ENCODE measurements at places on chromosomes 5 and 9.

GRCh38 chr5:150703762-150704161 is 2.9 kb upstream of the RBM22 start:
- no peak for ATAC-seq

DNA sequence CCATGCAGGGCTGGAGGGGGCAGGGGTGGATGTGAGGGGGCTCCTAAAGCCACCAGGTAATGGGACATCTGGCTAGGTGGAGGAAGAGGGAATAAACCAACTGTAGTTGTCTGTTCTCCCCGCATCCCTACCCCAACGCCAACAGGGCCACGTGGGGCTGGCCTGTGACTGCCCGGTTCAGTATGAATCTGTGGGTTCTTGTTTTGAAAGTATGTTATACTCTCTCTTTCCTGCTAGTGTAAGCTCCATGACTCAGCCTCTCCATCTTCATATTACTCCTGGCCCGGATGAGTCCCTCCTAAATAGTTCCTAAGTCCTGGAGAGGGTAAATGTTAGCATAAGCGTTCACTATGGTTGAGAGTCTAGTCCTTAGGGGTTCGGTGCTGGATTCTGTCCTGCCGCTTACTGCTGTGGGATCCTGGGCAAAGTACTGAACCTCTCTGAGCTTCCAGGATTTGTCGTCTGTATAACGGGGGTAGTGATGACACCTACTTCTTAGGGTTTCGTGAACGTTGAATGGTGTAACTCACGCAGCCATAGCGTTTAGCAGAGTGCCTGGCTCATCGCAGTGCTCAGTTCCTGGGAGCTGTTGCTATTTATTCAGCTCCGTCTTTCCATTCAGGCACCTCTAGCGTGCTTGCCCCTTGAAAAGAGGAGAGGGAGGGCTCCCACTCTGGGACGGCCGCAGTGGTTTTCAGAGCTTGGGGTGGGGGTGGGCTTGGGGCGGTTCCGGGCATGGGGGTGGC is 28.8 kb downstream of the LHX2 start:
- peak; percentile 38 for ATAC-seq

- no peak for ATAC-seq
These were observed 273.0 kb downstream of the SPOCK1 start for GRCh38 chr5:137226081-137226480.

- ATAC-seq = no peak
These were observed 33.2 kb upstream of the ALDH1B1 start for GRCh38 chr9:38359297-38359653.

- no peak for ATAC-seq
These were observed 13.5 kb upstream of the TMED7 start for GRCh38 chr5:115639377-115639776.

DNA sequence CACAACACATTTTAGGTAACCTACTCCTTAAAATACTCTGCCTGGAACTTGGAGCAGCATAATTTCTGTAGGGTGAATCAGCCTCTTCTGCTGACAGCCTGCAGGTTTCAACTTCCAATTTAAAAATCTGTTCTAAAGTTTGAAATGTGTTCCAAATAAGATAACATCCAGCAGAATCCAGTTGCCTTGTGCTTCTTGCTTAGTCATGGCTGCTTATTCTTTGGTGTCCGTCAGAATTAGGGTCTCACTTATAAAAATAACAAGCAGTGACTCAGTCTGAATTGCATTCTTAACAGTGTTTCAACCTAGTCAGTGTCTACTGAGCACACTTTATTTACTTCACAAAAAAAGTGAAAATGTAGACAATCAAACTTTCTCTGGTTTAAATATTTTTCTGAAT is 3.7 kb downstream of the CDH6 start:
- ATAC-seq = no peak

DNA sequence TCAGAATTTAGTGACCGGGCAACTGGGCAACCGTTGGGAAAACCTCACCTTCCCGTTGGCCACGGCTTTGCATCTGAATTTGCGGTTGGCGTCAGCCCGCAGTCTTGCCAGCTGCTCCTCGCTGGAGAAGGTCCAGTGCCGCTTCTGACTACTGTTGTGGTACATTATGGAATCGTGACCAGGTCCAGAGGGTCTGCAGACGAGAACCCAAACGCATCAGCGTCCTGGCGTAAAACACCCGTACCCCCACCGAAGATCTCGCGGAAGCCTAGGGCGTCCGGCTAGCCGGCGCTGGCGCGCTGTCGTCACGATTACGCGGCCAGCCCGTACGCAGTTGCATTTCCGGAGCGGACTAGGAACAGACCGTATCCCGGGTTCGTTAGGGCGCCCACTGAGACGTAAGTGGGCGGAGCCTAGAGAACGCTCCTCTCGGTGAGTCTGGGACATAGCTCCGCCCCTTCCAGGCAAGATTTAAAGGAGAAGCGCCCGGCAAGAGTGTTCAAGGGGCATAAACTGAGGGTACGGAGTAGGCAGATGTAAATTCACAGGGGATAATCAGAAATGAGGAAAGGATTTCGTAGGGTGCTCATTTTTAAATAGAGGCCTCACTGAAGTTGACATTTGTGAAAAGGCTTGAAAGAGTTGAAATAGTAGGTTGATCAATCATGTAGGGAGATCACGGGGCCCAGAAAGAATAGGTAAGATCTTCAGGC is at the start of gene CCNH:
CCNH (minus strand) TSS at position 301 of the 713 bp plus-strand sequence; CDS start at position 165, 136 bp downstream.
- peak; percentile 95 for ATAC-seq

DNA sequence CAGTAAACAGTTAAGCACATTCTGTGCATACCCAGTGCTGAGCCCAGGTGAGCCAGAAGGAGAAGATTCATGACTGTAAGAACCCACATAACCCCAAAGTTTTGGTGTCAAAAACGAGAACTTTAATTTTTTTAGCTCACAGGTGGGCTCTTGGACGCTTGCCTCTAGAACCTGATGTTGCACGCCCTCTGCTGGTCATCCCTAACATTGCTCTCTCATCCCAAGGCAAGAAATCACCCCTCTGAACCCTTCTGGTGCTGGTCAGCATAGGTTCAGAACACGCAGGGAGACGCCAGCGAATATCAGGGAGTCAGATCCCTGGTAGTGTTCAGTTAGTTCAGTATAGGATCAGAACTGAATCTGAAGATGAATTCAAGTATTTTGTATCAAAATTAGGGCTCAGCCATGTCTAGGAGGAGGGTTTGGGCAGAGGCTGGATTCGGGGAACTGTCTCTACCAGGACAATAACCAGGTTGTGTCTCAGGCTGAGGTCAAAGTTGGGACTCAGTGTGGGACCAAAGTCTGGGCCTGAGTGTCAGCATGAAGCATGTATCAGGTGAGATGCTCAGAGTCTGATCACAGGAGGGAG is 4.1 kb upstream of the DNAJB5 start:
- no peak for ATAC-seq

DNA sequence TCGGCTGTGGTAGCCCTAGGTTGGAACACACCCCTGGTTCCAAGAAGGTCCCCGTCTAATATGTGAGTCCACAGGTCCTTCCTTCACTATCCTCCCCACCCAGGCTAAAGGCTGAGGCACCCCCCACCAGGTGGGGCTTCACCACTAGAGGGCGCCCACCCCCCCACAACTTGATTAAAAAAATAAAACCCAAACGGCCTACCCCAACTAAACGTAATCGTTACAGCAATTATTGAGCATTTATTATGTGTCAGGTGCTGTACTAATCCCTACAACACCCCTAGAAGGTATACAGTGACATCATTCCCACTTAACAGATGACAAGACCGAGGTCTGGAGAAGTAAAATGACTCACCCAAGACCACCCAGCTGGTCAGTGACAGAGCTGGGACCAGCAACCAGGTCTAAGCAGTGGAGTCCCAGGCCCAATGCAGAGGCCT is 65.0 kb downstream of the FGF18 start:
- peak; percentile 78 for ATAC-seq

DNA sequence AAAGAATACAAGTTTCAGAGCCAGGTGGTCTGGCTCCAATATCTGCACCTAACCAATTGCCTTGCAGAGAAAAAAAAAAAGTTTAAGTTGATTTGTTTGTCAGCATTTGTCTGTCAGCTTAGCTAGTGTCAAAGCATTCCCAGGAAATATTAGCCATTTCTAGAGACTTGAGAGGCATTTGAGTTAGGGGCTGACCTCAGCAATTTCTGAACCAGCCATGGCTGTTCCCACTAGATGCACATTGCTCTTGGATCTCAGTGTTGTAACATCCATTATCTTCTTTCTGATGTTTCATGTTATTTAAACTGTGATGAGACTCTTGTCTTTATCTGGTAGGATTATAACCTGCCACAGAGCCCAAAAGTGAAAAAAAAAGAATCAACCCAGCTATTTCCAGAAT is 102.3 kb downstream of the NDUFAF2 start:
- no peak for ATAC-seq
